ENCODE measurements at places on chromosomes 6 and 20.
A peak's percentile ranks its signal among the peaks of the same experiment; 100 is the strongest.

DNA sequence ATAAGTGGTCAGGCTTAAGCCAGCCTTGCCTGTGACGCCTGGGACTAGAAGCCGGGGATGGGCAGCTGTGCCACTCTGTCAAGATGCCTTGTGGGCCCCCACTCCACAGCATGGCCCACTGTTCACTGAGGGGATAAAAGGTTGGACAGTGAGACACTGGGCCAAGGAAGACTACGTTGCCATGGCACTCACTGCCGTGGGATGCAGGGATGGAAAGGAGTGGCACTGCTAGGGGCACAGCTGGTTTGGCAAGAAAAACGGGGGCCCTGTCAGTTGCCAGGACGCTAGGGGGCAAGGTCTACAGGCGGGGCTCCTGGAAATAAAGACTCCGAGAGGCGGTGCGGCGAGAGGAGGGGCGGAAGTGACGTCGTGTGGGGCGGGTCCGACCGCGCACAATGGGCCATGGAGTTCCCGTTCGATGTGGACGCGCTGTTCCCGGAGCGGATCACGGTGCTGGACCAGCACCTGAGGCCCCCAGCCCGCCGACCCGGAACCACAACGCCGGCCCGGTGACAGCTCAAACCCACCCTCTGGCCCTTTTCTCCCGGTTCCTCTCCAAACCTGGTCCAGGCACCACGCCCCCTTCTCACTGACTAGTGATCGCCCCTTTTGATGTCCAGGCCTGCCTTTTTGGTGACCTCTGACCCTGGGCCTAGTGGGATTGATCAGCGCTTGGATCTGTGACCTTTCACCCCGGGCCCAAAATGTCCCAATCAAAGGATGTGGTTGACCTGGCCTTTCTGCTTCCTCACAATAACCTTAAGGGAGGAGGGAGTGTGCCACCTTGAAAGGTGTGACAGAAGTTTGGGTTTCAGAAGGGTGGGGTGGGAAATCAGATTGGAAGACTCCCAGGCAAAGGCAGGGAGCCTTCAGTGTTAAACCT, at the start of gene ATAT1:
TSS of gene ATAT1 (plus strand) at position 391 of the 883 bp plus-strand sequence.
- DNase-seq: no peak

GRCh38 chr20:420166-420620, 12.1 kb downstream of the RBCK1 start:
- DNase-seq: no peak

- DNase-seq: no peak
Measured at GRCh38 chr20:49989234-49990065, 6.7 kb downstream of the SNAI1 start.

DNA sequence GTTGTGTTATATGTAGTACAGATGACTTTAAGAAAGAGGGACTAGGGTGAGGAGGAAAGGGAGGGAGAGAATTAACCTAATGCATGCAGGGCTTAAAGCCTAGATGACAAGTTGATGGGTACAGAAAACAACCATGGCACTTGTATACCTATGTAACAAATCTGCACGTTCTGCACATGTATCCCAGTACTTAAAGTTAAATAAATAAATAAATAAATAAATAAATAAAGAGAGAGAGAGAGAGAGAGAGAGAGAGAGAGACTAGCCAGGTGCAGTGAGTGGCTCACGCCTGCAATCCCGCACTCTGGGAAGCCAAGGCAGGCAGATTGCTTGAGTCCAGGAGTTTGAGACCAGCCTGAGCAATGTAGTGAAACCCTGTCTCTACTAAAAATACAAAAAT, 11.5 kb upstream of the CARMIL1 start:
- DNase-seq: no peak

GRCh38 chr20:40803381-40803780, 114.3 kb upstream of the MAFB start:
- no peak for DNase-seq

DNA sequence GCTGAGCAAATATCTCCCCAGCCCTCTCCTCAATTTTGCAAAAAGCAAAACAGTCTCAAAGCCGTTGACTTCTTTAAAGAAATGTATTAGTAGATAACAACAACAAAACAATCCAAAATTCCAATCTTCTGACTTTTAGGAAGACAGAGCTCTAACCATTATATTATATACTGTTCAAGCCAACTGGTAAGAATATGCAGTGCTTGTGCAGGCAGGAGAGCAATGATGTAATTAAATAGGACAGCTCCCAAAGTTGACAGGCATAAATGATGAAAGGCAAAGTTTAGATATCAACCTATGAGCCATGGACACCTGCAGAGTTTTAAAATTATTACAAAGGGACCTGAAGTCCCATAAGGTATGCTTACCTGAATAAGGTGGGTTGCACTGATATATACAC, 16.6 kb upstream of the CEP85L start:
- no peak for DNase-seq

DNA sequence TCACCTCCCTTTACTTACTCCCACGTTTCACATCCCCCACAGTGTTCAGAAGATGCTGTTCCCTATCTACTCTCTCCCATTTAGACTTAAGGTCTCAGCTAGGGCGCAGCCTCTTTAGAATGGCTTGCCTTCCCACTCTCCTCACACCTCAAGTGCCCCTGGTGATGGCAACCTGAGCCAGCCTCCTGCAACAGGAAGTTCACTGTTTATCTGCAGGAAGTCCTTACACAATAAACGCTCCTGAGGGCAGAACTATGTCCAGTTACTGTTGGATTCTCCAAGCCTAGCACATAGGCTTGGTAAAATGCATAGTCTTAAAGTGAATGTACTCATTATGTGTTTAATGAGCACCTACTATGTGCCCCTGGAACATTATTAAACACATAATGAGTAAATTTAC, 21.9 kb upstream of the RAB22A start:
- no peak for DNase-seq

- no peak for DNase-seq
Measured at GRCh38 chr6:147268254-147268653, 64.0 kb downstream of the STXBP5 start.

DNA sequence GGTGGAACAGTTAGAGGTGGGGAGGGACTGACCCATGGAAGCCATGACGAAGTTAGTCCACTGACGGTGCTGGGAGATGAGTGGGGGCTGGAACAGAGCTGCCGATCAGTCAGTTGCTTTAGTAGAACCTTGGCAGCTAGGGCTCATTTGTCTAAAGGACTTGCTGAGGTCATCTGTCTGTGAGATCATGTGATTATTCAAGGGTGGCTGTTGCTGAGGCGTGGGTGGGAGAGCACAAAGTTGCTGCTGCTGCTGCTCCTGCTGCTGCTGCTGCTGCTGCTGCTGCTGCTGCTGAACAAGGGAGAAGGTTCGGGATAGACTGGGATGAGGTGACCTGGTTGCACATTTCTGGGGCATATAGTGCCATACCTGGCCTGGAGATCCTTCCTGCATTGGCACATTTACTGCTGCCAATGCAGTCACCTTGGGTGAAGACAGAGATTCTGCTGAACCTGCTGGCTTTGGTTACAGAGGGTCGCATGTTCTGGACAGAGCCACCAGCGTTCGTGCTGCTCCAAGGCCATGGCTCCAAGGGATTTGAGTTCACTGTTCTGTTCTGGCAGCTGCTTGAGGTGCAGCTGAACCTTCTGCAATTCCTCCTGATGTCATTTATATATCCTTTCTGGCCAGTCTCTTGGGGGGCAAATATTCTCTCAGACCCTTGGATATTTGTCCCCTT, 840.5 kb downstream of the HACE1 start:
- DNase-seq: no peak

GRCh38 chr20:46562373-46563169, 12.1 kb upstream of the OCSTAMP start:
- no peak for DNase-seq

DNA sequence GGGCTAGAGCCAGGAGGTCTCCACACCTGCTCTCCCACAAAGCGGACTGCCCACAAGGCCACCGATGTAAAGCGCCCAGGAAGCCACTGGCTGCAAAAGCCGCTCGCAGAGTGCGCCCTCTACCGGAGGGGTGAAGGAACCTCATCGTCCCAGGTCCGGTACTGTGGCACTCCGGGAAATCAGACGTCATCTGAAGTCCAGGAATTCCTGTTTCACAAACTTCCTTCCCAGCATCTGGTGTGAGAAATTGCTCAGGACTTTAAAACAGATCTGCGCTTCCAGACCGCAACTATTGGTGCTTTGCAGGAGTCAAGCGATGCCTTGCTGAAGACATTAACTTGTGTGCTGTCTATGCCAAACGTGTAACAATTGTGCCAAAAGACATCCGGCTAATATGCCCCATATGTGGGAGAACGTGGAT, 115.1 kb upstream of the ARID1B start:
- DNase-seq: peak; percentile 7

GRCh38 chr6:45554591-45554990, 176.9 kb upstream of the SUPT3H start:
- DNase-seq: no peak
